ENCODE measurements at places on chromosomes 6 and 20.

GRCh38 chr20:10987651-10988383 lies 314.0 kb upstream of the JAG1 start:
- DNase-seq, result no peak

DNA sequence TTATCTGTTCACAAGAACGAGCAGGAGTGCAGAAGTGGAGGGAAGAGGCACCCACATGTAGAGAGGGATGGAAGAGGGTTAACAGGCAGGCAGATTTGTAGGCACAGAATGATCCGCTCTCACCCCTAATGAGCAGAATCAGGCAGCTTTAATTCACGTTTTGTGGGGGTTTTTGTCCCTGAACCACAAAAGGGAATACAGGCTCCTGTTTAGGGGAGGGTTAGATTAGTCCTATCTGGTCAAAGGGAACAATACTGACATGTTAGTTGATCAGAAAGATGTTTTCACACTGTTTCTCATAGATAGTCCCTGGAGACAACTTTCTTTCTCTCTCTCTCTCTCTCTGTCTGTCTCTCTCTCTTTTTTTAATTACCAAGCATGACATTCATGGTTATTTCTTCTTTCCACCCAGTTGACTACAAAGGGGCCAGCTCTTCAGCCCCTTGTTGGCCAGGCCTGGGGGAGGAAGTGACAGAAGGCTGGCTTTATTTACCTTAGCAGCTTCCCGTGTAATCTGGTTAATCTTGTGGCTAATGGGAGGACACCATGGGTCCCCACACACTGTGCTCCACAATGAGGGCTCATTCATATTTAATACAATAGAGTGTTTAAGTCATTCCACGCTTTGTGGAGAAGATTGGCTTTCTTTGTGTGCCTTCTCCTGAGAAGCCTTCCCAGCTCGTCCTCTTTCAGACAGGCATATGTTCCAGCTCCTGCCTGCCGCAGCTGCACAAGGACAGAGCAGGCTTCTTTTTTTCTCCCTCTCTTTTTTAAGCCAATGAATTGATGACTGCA lies 958.8 kb downstream of the TFAP2A start:
- DNase-seq, result no peak

GRCh38 chr20:49891476-49892110 lies 23.7 kb downstream of the SPATA2 start:
- DNase-seq, result no peak

DNA sequence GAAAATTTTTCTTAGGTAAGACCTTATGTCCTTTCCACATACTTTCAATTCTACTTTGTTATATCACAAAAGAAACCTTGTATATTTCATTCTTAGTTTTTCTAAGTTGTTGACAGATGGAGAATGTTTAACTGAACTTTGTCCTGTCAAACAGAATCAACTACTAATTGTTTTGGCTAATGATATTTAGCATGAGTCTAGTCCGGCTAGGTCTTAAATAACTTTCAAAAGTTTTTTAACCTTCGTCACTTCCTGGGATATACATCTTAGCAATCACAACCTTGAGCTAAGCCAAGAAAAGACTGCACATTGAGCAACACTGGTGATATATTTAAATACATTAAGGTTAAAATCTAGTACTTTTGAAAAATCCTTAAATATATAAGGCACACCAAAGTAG lies 62.9 kb upstream of the RUNX2 start:
- no peak for DNase-seq

DNA sequence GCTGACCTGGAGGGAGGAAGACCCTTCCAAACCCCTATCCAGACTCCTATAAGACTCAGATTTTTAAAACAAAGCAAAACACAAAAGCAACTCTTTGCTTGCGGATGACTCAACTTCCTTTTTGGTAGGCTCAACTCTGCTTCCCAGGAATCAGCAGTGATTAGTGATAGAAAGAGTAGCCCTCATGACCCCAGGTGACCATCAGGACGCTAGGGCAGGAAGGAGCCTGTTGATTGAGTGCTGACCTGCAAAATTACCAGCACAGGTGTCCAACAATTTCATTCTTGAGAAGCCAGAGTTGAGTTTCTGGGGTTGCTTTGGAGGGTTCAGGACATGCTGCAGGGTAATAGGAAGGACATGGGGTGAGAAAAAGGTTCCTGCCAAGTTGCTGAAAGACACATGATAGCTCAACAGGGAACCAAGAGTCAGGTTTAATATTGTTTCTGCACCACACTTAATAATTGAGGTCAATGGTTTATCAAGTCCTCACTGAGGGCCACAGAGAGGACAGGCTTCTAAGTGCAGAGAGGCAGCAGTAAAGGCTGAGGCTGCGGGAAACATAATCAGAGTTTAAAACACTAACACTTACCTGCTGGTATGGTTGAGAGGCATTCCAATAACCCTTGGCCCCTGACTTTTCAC lies 67.4 kb upstream of the BMP2 start:
- DNase-seq, result no peak

GRCh38 chr6:107578642-107579341 lies 88.9 kb downstream of the SOBP start:
- DNase-seq, result no peak

GRCh38 chr20:25281541-25281991 lies 33.7 kb downstream of the PYGB start:
- DNase-seq, result no peak

DNA sequence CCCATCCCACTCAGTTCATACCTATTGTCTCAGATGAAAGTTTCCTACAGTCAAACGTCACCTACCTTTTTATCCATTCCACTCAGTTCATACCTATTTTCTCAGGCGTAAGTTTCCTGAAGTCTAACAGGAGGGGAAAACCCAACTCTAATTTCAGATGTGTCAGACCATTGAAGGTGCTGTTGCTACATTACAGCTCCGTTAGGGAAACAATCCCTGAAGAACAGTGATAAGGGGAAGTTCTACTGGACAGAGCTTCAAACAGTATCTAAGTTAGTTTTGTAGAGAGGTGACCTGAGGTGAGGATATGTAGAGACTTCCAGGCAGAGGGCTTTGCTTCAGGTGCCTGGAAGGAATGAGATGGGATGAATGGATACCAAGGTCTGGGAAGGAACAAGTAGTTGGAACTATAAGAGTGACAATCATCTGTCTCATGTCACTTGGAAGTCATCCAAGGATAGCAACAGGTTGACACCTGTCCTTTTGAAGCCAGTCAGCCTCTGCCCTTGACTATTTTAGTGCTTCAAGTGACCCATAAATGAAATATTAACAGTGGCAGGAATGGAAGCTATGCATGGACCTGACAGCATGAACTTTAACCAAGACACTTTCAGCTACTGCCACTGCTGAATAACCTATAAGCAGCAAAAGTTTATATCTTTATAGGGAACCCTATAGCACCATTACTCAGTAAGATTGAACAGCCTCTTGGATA lies 191.6 kb upstream of the MOCS1 start:
- no peak for DNase-seq

DNA sequence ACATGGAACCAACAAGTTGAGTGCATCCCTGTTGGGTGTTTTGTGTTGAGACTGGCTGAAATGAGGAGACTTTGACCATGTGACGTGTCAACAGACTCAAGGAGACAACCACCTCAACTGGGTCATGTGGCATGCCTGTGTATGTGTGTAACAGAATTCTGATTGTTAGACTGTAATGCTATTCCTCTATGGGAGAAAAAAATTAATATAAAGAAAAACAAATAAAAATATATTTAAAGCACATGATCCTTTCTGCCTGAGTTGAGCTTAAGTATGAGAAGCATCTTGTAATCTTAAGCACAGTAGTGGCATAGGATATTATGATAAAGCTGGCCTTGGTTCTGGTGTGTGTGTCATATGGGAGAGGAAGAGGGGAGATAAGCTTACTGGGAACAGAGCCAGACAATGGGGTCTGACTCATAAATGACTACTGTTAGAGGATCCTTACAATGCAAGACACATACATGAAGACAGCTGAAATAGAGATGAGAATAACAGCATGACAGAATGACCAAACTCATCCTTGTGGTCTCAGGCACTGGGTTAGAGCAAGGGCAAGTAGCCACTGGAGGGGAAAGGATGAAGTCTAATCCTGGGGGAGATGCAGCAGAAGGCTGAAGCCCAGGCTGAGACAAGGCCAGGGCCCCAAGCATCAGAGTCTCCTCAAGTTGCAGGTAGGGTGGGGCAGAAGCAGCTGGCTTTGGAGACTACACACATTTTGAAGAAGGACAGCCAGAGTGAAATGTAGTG lies 9.2 kb downstream of the TP53INP2 start:
- no peak for DNase-seq

DNA sequence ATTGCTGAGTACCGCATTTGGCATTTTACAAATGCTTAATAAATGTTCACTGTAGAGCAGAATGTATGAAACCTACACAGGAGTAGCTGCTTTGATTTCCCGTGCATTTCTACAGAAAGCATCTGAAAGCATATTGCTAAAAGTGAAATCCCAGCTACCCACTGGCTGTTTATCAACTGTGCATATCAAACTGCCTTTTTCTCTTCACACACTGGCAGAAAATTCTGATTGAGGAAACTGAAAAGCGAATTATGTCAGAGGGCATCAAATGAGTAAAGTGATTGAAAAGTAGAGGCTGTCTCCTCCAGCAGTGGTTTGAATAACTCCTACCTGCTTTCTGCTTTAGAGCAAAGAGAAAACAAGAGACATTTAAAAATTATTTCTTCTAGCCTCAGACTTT lies 28.0 kb downstream of the STX11 start:
- no peak for DNase-seq

DNA sequence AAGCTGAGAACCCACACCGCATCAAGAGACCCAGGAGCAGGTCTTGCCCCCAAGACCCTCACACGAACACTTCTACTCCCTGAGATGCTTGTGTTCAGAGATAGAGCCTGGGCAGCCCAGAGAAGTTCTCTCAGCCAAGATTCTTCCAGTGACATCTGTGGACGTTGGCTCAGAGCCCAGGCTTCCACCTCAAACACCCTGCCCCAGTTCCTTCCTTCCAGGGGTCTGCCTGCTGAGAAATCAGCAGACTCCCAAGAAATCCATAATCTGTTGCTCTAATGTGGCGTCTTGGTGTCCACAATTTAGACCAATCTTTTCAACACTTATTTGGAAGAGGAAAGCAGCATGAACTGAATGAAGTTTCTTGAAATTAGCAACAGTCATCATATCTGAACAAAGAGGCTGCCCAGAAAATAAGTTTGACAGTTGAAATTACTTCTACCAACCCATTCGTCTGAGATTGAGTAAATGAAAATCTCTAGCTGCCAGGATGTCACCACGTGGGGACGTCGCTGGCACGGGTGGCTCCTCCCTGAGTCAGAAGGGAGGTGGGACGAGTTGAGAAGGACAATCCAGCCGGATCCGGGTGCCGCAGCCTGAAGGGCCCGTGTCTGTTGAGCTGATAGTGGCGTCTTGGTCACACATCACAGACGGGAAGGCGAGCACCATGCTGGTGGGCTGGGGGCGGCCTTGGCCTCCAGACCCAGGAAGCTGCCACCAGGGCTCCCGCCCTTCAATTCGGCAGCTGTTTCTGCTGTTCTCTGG lies 400.9 kb downstream of the TAF4 start:
- DNase-seq, result no peak

GRCh38 chr6:148967541-148967956 lies 220.7 kb downstream of the UST start:
- no peak for DNase-seq

DNA sequence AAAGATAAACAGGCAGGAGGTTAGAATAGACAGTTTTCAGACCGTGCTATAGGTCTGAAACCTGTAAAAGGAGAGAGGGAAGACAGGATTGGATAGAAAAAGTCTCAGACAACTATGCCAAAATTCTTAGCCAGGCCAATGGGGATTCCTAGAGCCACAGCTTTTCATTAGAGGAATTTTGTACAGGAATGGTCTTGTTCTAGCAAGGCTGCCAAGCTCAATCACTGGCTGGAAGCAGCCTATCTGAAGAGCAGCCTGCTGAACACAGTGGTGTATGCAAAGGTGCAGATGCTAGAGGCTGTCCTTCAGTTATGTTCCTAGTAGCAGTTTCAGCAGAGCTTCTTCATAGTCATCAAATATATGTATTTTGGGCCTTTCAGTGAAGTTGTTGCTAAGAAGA lies 313.1 kb downstream of the GRIK2 start:
- no peak for DNase-seq

DNA sequence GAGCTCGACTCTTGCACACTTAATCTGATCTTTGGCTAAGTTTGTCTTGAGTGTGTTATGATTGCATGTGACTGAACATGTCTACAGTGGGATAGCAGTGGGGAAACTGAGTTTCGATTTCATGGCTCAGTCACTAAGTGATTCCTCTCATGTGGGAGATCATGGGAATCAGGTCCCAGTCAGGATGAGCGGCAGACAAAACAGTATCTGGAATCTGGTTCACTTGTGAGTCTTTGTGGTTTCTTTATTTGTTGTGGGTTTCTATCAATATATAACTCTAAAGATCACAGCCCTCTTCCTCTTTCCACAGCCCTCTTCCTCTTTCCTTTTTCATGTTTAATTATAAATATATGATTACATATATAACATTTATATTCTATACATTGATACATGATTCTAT lies 4.0 kb downstream of the RPP21 start:
- DNase-seq, result no peak

- no peak for DNase-seq
These were observed 46.7 kb upstream of the MOCS1 start for GRCh38 chr6:39980839-39981580.

- DNase-seq, result no peak
These were observed 95.6 kb downstream of the JARID2 start for GRCh38 chr6:15341311-15342001.

GRCh38 chr6:146097586-146097985 lies 68.7 kb downstream of the GRM1 start:
- DNase-seq, result no peak

GRCh38 chr6:67986694-67987232 lies 648.3 kb upstream of the ADGRB3 start:
- DNase-seq, result no peak

- no peak for DNase-seq
These were observed 105.3 kb downstream of the CEBPB start for GRCh38 chr20:50295762-50296449.

DNA sequence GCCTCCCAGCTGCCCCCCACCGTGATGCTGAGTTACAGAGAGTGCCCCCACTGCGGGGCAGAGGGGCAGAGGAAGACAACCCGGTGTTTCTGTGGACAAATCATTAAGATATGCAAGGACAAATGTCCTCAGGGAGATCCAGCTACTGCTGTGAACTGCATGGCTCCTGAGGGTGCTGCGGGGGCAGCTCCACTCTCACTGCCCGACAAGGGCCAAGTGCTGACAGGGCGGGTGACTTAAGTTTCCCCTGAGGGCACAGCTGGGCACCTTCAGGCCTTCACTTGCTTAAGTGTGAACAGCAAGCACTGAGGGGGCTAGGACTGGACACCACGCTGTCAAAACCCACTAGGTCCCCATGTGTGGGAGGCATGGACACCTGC lies 26.2 kb upstream of the TCFL5 start:
- DNase-seq, result no peak
